ENCODE measurements at places on chromosomes 7 and 10. TPM values are rescaled to one million over a fixed set of nuclear protein-coding genes. Genes with fewer than 3 reads are reported as not detected.

Gene MOGAT3
- total RNA-seq, result not detected

Gene PDE1C
- 3.6 TPM for total RNA-seq

Gene THSD7A
- total RNA-seq, result 1.8 TPM

Gene FFAR4
- total RNA-seq, result 0.13 TPM

Gene ADIRF
- total RNA-seq, result not detected

Gene IGF2BP3
- 29.7 TPM for total RNA-seq

Gene STEAP4
- 0.06 TPM for total RNA-seq

Gene PPP1R3C
- 20.7 TPM for total RNA-seq

Gene IFIT2
- 2.2 TPM for total RNA-seq

Gene MSMB
- not detected for total RNA-seq

Gene DUS4L
- 9.0 TPM for total RNA-seq

Gene ELN
- total RNA-seq, result 0.12 TPM

Gene TRIM73
- 2.7 TPM for total RNA-seq

Gene PPP1R3A
- not detected for total RNA-seq

Gene CDC14C
- total RNA-seq, result not detected
